Body of pancreas (tissue), 4 donors: ENCODE measurements at places on chromosomes 2 and 18. TPM values are rescaled to one million over a fixed set of nuclear protein-coding genes. Genes with fewer than 3 reads are reported as not detected.

DNA sequence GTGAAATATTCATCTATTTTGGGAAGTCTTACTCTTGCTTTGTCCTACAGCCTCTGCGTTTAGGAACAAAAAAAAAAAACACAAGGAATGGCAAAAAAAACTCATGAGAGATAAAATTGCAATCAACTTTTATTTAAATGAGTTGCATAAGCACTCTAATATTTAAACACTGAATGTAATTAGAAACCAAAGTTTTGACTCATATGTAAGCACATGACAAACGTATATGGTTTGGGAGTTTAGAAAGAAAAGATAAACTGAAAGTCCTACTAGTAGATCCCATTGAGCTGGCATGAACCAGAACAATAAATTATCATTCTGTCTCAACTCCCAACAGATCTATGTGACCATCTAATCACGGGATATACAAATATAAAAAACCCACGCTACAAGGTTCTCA lies 44.8 kb downstream of the REV1 start:
- no peak for DNase-seq

DNA sequence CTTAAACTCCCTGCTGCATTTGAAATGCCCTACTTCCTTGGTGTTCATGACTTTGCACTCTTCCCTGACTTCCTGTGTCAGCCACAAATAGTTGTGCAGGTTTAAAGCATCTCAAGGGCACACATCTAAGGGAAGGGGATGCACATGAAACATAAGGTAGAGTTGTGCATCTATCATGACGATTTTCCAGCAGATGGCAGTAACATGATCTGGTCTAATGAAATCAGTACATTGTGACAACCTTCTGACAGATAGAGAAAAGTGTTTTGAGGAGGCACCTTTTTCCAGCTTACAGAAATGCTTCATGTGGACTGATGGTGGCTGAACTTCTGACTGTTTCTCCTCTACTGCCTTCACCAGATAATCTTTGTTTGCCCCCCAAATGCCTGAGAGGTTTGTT lies 238.9 kb downstream of the XIRP2 start:
- DNase-seq: no peak

DNA sequence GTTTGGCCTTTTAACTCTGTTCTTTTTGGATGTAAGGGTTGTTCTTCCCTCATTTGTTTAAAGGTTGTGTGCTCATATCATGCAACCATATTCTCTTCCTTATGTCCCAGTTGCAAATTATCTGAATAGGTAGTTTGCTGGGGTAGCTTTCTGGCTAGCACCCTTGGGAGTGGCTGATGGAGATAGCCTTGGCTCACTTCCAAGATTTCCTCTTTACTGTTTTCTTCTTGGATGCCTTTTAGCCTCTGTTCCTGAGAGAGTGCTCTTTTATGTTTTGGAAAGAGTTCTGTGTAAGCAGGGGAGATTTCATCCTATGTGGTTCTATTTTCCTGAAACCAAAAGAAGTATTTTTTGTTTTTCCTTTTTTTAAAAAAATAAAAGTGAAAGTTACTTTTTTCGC lies 25.4 kb downstream of the USP14 start:
- no peak for DNase-seq

DNA sequence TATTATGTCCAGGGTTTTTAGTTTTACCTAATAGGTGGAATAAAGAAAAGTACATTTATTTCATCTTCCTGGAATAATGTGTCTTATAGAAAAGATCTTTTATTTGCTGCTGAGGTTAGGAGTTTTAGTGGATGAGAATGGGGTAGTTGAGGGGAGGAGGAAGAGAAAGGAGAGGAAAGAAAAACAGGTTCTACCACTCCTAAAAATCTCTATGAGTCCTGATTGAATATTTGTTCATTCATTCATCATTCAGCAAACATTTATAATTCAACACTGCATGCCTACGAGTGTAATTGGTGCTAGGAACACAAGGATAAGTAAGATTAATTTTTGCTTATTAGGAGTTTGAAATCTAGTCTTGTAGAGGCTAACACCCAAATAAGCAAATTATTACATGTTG lies 45.2 kb upstream of the SLC4A10 start:
- DNase-seq: no peak

DNA sequence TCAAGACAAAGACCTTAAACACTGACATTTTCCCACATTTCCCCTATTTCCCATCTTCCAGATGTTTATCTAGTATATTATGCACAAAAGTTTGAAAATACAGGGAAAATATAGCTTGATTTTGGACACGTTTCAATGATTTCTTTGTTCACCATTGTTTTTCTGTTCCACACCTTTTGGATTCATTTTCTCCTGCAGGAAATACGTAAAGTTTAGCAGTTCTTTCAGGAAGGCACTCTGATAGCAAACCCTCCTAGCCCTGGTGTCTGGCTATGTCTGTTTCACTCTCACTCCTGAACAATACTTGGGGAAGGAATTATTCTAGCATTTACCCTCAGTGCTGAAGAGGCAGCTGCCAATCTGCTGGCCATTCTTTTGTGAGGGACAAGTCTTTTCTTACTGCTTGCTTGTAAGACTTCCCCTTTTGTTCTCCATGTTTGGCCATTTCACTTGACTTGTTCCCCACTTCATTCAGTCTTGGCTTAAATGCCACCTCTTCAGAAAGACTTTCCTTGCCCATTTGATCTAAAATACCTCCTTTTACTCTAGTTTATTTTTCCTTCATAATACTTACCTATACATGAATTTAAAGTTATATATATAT lies 195.4 kb downstream of the RNF152 start:
- no peak for DNase-seq

DNA sequence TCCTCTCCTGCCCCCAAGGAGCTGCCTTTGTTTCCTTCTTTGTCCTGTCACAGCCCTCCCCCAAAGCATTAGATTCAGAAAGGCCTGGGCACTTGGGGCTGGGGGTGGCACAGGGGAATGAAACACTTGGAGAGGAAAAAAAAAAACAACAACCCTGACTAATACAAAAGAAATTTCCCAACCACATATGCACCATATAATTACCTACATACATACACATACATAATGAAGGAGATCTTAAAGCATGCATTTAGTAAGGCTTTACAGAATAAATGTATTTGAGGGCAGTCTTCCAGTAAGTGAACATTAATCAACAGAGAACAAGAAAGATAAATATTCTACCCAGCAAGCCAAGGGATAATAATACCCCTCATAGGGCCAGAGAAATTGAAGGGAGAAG lies 70.0 kb upstream of the PPP1CB start:
- DNase-seq: no peak

- DNase-seq: no peak
These were observed 29.9 kb upstream of the NAPG start for GRCh38 chr18:10495936-10496335.

- no peak for DNase-seq
These were observed 142.9 kb downstream of the NR4A2 start for GRCh38 chr2:156189584-156189983.

DNA sequence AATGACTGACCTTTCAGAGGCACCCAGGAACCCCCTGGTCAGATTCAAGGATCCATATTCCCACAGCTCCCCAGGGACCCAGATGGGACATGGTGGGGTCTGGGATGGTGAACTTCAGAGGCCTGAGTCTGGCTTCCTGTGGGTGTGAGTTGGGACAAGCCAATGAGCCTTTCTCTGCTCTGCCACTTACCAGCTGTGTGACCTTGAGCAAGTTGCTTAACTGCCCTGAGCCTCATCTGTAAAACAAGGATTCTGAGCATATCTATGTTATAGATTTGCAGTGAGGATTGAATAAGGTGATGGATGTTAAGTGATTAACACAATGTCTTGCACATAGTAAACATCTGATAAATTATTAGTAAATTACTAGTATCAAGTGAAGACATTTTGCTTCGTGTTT lies 6.4 kb downstream of the ABCG8 start:
- no peak for DNase-seq

GRCh38 chr2:77270433-77270832 lies 251.7 kb downstream of the LRRTM4 start:
- no peak for DNase-seq

- DNase-seq: no peak
These were observed 901 bp downstream of the SPOPL start for GRCh38 chr2:138502255-138503086.

DNA sequence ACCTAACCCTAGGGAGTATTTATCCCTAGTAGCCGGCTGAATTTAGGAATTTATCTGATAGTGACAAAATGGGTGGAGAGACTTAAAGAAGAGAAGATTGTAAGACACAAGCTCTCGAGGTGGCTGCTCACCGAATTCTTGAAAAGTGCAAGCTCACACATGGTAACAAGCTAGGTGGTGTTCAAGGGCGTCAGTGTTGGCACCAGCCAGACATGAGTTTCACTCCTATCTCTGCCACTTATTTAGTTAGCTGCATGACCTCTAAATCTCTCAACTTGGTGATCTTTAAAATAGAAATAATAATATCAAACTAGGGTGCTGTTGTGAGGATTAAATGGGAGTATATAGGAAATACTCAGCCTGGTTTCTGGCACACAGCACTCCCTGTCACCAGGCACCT lies 102.6 kb upstream of the APCDD1 start:
- no peak for DNase-seq

GRCh38 chr2:42060718-42061619 lies 13.1 kb downstream of the PKDCC start:
- peak; percentile 56 for DNase-seq

DNA sequence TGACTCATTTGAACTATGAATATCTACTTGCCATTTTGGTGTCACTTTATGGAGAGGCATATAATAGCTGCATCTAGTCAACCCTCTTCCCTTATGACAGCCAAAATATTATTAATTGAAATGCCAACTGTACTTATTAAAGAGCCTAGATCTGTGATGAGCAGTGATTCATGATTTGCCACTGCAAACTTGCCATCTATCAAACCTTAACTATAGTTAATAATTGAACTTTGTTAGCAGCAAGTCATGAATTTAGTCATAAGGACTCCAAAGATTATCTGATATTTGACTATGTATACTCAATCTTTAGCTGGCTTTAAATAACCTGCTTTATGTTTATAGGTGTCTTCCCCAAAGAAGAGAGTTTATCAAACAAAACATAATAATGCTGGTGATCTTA lies 116.4 kb upstream of the VWC2L start:
- no peak for DNase-seq

GRCh38 chr2:28565720-28566295 lies 69.9 kb downstream of the PLB1 start:
- no peak for DNase-seq

GRCh38 chr2:1321321-1321720 lies 91.9 kb upstream of the TPO start:
- no peak for DNase-seq

GRCh38 chr2:39476524-39476923 lies 39.4 kb upstream of the MAP4K3 start:
- DNase-seq: no peak

DNA sequence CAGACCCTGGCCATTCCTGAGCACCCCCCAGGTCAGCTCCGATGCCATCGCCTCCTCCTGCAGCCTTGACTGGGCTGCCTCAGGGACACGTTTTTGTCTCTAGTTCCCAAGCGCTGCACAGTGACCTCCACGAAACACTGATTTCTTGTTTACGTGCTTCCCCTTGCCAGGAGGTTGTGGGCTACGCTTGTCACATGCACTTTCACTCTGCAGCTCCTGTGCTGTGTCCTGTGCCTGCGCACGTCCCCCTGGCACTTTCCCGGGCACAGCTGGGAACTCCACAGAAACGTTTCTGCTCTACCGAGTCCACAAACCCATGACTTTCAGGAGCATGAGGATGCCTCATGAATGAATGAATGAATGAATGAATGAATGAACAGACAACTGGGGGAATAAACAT lies 160.6 kb downstream of the LAMA1 start:
- peak; percentile 61 for DNase-seq

DNA sequence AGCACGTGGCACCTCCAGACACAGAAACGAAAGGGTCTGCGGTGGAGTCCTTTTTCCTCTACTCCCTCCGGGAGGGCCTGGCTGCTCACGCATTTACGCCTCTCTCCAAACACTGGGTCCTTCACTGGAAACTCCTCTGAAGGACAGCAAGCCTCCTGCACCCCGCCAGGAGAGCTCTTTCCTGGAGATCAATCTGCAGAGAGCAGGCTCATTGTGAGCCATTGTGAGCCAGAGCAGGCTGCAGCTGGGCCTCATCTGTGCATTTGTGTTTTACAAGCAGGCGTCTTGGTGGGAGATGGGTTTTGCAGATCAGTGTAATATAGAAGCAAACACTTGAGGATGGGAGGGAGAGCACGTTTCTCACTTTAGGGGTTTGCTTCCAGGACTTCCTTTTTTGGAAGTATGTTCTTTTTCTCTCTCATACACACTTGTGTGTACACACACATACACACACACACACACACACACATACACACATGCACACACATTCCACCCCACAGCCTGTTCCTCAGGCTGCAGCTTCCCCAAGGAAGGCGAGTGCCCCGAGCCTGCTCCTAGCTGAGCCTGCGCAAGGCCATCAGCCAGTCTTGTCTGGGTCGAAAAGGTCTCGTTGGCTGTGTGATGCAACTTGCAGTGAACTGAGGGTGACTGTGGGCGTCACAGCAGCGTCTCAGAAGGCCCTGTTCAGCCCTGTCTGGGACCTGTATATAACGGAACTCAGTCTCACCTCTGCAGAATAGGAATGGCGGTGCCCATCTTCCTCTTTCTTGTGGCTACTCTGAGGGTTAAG lies 163.5 kb downstream of the GLI2 start:
- DNase-seq: no peak

DNA sequence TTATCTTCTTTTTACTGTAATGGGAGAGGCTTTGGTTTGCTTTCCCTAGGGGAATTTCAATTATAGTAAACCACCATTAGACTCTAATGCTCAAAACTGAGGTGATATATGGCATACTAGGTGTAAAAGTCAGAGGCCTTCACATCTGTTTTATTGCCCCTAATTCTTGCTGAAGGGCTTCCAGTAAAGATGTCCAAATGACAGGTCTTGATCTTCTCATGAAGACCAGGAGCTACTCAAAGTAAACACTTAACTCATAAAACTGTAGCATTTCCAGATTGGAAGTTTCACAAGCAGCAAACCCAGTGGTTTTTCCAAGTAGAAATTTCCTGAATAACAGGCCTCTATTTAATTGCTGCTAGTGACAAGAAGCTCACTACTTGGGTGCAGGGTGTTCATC lies 286.8 kb downstream of the RBM43 start:
- no peak for DNase-seq

- DNase-seq: peak; percentile 94
These were observed 704 bp upstream of the ODC1 start for GRCh38 chr2:10448576-10449485.

DNA sequence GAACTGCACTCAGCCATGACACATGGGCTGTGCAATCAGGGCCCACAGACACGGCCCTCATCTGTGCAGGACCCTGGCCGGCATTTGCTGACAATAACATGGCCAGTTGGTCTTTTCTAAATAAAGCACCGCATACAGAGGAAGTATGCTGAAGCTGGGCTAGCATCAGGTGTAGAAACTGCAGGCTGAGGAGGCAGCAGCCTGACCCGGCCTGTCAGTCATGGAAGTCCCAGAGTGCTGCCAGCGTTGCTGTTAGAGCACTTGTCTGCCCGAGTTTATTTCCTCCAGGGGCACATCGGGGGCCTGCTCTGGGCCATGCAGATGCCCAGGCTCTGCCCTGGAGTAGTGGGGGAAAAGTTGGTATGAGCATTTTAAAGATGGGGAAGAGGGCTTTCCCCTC lies 4.1 kb upstream of the PTPN18 start:
- DNase-seq: no peak

Gene CD8B2
- total RNA-seq: not detected

Gene ABHD1
- 0.33 TPM for total RNA-seq

Gene SLC35F5
- 50.8 TPM for total RNA-seq

Gene SLC4A1AP
- 22.4 TPM for total RNA-seq

Gene KLHL29
- total RNA-seq: 4.0 TPM

Gene STRN
- 7.3 TPM for total RNA-seq
